ENCODE measurements at places on chromosomes 1 and 21.

DNA sequence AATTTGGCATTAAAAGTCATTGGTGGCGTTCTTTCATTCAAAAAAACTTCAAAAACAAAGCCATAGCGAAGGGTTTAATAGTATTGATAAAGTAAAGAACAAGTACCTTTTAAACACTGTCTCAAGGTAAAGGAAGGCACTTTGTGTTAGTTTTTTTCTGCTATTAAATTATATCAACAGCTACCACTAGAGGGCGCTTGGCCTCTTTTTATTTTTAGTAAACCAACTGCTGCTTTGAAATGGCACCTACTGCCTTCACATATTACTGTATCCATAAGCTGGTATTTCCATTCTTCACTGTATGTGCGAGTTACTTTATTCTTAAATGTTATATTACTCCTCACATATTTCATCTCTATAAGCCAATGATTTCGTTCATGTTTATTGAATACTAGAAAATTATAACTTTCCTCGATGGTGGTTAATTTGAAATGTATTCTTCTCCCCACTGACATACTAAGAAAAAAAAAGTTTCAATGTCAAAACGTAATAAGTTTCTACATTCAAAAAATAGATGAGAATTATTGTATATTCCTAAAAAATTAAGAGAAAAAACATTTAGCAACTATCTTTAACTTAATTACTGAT, 125.7 kb upstream of the CXADR start:
- peak; percentile 23 for DNase-seq

DNA sequence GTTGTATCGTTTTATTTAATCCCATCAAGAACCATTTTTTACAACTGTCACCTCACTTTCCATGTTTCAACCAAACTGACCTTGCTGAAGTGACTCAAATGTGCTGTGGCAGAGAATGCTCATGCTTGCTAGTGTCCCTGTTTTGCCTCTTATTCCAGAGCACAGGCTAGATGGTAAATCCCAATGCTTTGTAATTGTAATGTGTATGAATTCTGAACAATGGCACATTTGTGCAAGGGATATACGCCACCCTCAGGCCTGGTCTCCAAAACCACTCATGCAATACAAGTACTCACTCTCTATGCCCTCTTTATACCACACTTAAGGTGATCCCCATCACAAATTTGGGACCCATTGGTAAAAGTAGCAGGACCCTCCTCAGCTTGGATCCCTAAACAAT, 313.6 kb downstream of the HHIPL2 start:
- no peak for DNase-seq

GRCh38 chr1:76820028-76820427, 47.3 kb upstream of the ST6GALNAC5 start:
- DNase-seq: no peak

- no peak for DNase-seq
Observed at GRCh38 chr1:47679826-47680225, 242.0 kb downstream of the FOXD2 start.

DNA sequence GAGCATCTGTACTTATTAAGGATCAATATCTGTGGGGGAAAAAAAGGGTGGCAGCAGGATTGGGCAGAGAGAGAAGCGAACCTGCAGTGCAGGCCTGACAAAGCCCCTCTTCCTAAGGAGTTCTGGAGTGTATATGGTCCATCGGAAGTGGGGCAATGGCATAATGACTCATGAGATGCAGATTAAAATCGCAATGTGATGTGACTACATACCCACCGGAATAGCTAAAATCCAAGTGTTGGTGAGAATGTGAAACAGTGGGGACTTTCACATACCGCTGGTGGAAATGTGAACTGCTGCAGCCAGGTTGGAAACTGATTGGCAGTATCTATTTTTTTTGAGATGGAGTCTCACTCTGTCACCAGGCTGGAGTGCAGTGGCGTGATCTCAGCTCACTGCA, 8.2 kb upstream of the CREG1 start:
- no peak for DNase-seq

DNA sequence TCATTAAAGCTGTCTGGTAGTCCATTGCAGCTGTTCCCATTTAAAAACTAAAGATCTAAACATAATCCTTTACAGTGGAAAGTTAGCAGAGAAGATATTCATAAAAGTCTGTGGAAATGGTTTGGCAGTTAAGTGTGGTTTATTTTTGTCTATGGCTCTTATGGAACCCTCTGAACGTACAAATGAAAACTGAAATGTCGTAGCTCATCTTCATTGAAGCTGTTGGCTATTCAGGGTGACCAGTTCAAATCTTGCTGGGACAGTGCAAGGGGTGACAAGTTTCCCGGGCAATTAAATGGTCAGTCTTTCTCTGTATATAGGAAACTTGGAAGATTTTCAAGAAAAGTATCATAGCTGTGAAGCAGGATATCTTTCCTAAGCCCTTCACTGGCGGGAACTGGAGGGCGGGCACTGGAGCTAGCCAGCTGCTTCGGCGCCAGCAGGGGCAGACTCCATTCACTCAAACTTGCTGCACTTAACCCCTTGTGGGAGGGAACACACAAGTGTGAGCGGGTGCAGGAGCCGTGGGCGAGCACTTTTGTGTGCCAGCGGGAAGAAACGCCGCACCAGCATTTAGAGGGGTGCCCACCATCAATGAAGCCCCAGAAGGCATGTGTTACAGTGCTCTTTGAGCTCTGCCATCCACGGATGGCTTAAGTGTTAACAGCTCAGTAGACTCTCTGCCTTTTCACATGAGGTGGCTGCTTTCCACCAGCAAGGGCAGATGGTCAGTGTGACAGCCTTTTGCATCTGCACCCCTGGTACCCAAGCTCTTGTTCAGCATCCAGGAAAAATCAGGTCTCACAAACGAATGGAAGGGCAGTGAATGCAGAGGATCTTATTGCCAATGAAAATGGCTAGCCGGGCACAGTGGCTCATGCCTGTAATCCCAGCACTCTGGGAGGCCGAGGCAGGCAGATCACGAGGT, 232.1 kb upstream of the KAZN start:
- DNase-seq: no peak

DNA sequence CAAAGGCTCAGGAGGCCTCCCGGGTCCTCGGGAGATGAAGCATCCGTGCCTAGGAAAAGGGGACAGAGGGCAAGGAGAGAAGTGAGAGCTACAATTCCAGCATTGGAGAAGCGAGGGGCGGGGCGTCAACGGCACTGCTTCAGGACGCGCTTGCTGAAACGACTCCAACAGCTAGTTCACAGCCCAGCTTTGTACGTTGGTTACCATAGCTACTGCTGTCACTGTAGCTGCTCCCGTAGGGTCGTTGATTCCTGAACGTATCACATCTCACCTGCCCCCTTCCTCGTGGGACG, 63.1 kb downstream of the TOR1AIP2 start:
- DNase-seq: no peak

DNA sequence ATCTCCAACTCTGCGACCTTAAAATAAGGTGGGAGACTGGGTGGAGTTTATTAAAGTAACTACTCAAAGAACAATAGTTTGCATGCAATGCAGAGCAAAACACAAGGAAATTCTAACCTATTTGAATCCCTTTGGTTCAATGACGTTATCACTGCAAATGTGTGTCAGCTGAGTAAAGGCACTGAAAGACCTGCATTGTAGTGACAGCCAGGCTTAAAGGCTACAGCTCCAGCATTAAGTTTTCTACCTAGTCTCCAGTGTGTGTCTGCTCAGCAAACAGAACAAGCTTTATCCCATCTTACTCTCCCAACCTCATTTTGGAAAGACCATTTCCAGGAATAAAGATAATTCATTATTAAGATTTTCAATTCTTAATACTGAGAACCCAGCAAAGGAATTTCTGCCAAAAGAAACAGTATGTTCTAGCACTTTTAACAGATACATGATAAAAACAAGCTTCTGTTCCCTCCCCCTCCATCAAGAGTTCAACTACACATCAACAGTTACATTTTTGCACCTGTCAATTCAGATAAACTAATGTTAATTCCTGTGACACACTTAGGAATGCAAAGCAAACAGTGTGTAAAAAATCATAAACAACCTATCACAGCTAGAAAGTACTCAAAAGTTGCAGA, 14.2 kb downstream of the PTP4A2 start:
- no peak for DNase-seq

DNA sequence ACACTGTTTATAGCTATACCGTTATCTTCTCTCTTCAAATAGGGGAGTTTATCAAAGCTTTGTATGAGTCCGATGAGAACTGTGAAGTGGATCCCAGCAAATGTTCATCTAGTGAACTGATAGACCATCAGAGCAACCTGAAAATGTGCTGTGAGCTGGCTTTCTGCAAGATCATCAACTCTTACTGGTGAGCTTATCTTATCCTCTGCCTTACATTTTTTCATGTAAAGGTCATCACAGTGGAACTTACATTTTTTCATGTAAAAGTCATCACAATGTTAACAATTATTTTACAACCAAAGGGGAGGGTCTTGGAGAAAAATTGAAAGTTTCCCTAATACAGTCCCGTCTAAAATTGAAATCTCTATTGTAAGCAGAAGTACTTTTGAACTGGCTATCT, 45.2 kb downstream of the CLEC20A start:
- no peak for DNase-seq

GRCh38 chr1:247539215-247539614, 3.0 kb upstream of the OR2C3 start:
- no peak for DNase-seq

DNA sequence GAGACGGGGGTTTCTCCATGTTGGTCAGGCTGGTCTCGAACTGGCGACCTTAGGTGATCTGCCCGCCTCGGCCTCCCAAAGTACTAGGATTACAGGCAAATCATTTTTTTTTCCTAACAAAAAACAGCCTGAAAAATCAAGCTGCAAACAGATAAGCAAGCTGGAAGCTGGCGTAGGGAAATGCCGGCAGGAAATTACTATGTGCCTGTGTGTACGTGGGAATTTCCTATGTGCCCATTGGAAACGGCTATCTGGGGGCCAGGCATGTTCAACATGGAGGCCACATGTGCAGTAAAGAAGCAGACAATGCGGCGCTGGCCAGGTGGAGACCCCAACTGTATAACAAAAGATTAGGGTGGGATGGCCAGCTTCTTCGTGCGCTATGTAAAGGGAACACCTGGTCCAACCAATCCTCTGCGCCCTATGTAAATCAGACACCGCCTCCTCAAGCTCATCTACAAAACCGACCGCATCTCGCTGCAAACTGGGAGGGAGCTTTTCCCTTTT, 9.1 kb upstream of the AADACL4 start:
- no peak for DNase-seq

GRCh38 chr1:111290104-111290503, 547 bp upstream of the CHIA start:
- no peak for DNase-seq

DNA sequence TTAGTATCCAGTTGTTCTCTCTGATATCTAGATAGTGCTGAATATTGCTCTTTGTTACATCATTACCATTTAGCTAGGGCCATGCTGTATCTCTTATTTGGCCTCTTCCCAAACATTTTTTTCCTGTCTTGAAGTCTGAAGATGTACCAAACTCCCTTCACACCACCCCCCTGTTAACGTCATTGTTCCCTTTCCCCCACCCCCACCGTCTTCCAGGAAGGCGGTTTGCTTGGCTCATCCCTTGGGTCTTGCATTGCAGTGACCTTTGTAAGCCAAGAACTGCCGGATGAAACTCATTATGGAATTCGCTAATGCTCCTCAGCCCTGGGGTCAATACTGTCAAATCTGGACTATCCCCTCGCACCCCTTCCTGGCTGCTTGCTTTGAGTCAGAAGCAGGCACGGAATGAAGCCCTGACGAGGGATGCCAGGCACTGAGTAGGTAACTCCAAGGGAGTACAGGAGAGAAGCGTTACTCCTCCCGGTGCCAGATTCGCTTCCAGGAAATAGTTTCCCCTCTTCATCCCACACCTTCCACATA, 283.1 kb downstream of the TM2D1 start:
- no peak for DNase-seq

DNA sequence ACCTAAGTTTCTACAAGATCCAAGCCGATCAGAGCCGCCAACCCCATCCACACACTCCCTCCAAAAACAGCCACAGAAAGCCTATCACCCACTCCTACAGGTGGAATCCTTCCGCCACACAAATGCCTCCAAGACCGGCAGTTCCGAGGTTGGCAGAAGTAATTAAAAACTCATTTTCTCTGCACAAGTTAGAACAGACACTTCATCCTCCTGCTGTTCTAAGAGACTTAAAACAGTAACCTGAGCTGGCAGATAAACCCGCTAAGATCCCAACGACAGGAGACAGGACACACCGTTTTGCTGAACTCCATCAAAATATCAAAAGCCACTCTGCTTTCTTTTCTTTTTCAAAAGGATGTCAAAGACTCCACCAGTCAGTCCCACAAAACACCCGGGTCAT, 2.8 kb downstream of the SSBP3 start:
- DNase-seq: no peak

DNA sequence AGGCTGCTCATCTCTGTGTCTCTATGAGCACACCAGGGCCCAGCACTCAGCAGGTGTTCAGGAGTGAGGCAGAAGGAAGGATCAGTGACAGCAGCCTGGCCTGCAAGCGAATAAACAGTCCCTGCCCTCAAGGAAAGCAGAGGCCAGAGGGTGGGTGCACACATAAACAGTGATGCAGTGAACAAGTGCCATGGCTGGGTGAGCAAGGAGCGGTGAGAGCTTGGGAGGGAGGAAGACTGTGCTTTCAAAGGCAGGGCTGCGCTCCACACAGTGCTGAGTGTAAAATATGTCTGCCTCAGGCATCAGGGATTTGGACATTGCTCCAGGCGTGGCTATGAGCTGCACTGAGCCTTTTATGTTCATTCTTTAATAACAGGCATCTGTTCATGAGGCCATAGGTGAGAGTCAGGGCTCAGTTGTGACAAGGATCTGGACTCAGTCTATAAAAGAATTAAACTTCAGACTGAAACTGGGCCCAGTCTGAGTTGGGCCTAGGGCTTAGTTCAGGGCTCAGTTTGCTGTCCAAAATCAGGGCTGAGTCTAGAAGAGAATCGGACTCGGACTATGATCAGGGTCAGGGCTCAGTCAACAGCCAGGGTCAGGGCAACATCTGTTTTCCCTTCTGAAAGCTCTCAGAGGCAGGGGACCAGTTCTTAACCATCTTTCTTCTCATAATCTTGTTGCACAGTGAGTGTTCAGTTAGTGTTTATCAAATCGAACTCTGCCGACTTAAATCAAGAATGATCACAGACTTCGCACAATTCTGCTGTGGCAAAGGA, 213.7 kb downstream of the FOXD2 start:
- no peak for DNase-seq

DNA sequence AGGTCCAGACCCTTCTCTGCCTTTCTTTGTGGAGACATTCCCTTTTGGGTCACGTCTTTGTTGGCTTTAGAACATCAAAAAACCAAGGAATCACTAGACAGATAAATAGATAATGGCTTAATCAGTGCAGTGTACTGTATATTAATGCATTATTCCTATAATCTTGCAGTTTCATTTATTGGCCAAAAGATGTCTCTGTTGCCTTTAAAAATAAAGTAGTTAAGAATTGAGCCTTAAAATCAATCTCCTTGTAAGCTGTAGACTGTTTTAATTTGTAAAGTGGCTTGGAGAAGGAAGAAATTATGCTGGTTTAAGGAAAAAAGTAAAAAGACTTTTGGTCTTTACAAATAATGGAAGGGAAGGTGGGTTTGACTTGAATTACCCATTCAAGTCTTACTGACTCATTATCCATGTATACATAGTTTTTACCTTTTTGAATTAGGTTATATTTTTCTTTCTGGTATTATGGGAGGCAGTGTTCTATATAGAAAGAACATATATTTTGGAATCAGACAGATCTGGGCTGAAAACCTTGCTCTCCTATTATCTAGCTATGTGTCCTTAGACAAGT, 84.6 kb downstream of the VPS13D start:
- DNase-seq: no peak
